ENCODE measurements at places on chromosomes 5 and 9. TPM values are rescaled to one million over a fixed set of nuclear protein-coding genes. Genes with fewer than 3 reads are reported as not detected.

The PAPPA gene
- total RNA-seq = 86.9 TPM

DNA sequence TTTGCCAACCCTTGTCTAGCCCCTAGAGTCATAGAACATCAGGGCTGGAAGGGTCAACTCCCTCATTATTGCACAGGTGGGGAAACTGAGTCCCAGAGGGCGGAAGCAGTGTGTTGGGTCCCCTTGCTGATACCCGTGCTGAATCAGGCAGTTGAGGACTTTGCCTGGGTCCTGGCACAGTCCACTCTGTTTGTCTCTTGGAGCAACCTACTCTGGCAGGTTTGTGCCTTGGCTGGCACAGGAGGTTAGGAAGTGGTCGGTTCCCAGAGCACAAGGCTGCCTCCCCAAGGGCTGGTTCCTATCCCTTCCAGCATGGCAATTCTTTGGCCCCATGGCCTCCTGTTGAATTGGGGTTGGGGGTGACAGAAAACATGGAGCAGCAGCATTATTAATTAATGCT, 94.5 kb upstream of the SHB start:
- no peak for DNase-seq

- DNase-seq = no peak
These were observed 229.4 kb downstream of the DMAC1 start for GRCh38 chr9:7570107-7570720.

GRCh38 chr5:108911055-108911454, 163.4 kb downstream of the FER start:
- DNase-seq = no peak

DNA sequence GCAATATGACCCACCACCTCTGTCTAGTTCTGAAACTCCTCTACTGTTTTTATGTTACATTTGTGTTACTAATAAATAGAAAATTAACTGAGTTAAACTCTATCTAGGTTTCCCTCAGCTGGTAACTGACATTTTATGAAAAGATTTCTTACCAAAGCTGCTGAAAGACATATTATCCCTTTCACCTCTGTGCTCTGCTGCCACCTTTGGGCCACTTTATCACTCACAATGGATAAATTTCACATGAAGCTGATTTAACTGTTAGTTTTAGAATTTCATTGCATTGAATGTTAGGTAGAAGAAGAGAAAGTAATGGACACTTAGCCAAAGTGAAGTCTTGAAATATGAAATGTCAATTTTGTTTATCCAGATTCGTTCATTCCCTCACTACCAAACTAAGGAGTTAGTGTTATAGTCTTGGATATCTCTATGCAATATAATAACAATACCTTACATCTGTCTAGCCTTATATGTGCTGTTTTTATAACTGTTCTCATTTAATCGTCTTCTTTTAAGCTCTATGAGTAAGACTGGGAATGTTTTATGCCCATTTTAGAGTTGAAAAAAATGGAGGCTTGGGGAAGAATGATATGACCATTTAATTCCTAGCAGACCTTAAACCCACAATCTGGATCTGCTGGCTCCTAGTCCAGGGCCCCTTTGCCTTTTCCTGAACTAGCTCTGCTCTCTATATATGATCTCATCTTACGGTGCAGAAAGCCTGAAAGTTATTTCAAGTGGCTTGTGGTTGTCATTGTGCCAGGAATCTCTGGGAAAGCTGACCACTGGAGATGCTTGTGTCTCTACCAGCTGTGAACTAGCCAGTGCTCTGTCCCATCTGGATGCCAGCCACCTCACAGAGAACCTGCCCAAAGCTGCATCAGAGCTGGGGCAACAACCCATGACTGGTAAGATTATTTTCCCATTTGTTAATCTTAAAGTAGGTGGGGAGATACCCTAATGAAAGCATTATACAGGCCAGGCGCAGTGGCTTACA, 97.1 kb downstream of the GOLPH3 start:
- DNase-seq = no peak

The PROB1 gene
- 1.2 TPM for total RNA-seq

The DMRT3 gene
- not detected for total RNA-seq

- no peak for DNase-seq
These were observed 114.8 kb downstream of the RGS3 start for GRCh38 chr9:113578279-113578865.

GRCh38 chr9:106639873-106640568, 222.9 kb upstream of the ZNF462 start:
- DNase-seq = no peak

DNA sequence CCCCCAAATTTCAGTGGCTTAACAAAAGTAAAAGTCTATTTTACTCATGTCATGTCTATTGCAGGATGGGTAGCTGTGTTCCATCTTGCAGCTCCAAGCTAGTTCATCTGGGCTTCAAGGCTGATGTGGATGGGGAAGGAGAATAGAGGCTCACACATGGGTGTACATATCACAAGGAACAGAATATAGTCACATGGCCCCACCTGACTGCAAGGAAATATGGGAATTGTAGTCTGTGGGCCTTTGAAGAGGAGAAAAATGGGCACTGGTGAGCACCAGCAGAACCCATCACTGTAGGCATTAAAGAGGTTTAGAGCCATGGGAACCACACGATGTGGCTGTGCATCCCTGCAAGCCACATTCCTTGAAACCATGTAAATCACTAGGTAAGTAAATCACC, 17.9 kb upstream of the TRIO start:
- DNase-seq = no peak

- no peak for DNase-seq
These were observed 54.9 kb downstream of the FGF1 start for GRCh38 chr5:142630927-142631539.

DNA sequence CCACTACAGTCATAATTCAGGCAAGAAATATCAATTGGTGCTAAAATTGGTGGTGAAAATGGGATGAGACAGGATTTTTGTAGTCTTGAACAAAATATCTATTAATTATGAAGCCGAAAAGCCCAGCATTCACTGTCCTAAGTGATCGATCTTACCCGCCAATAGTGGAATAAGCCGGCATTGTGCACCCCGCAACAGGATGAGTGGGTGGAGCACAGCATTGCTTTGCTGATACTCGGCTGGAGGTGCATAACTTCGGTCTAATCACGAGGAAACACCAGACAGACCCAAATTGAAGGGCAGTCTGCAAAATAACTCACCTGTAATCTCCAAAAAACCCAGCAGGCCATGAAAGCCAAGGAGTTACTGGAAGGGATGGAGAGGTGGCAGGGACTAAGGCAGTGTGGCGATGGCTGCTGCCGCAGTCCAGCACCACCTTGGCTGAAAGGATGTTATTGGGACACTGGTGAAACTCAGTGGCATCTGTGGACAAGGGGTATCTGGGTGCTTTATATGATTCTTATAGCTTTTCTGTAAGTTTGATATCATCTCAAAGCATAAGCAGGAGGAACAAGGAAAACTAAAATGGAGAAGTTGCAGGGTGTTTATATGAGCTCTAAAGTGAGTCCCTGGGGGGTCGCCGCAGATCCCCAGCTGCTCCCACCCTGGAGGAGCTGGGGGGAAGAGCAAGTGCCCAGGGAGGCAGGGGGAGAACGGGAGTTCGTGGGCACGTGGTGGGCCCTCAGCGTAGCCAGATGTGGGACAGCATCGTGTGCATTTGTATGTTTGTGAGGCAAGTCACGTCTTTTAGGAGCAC, 45.2 kb downstream of the AHRR start:
- peak; percentile 37 for DNase-seq

The TENT4A gene
- 16.5 TPM for total RNA-seq

DNA sequence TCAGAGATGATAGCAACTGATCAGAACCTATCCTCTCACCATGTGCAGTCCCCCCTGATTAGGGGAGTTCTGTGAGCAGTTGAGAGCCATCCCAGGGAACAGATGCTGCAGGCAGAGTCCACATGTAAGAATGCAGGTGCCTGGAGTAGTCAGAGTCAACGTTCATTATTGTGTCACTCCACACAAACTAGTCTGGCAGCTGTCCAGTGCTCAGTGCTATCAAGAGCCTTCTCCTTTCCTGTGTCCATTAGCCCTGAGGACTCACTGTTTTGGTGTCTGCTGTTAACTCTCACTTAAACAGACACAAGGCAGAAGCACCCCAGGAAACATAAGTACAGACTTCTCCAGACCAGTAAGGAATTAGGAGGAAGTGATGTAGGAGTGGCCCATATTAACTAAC, 2.5 kb downstream of the SH3TC2 start:
- peak; percentile 10 for DNase-seq

- DNase-seq = no peak
These were observed 215.1 kb downstream of the SEC61B start for GRCh38 chr9:99437145-99437544.

DNA sequence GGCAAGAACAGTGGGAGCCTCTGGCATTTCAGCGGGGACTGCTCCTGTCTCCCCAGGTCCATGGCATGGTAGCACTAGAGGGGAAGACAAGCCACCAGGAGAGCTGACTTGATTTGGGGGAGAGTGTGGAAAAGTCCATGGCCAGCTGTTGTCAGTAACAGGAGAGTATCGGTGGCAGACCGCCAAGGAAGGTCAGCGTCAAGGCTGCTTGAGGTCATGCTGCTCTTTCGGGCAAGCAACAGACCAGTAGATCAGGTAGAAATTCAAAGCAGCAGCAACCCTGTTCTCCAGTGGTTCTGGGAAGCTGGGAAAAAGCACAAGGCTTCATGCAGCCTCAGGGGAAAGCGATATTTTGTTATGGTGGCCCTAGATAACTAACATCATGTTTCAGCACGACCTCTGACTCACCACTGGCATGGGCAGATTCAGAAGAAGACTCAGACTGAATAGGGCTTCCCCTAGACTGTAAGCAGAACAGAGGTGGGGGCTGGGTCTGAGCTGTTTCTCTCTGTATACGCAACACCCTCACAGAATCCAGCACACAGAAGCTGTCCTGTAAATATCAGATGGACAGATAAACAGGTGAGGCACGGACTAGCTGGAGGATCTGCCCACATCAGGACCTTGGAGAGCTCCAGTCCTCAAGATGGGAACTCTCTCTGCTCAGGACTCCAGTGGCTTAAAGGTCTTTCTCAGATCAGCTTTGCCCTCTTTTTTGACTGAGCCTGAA, 35.2 kb upstream of the PLEKHG4B start:
- peak; percentile 83 for DNase-seq

The LECT2 gene
- total RNA-seq = not detected

- DNase-seq = no peak
These were observed 351.7 kb downstream of the ARRDC3 start for GRCh38 chr5:91031402-91031752.

DNA sequence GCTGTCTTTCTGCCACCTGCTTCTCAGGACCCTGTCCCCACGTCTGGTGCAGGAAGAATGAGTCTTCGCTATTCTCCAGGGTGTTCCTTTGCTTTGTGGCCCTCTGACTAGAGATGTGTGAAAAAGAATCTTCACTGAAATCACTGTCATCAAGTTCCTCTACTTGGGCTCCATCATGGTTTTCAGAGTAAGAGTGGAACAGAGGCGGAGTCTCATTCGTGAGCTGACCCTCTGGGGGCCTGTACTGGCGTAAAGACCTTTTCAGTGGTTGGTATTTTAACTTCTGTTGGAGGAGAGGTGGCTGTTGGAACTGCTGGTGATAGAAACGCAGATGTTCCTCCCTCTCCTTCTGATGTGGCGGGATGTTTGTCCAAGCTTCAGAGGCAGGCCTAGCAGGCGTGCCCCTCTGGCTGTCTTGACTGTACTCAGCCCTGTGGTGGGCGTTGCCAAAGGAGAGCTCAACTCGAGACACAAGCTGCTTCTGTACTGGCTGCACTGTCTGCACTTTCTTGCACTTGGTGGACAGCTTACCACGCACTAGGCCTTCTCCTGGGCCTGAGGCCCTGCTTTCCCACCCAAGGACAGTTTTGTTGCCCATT, 72.0 kb downstream of the KIF24 start:
- DNase-seq = peak; percentile 6

DNA sequence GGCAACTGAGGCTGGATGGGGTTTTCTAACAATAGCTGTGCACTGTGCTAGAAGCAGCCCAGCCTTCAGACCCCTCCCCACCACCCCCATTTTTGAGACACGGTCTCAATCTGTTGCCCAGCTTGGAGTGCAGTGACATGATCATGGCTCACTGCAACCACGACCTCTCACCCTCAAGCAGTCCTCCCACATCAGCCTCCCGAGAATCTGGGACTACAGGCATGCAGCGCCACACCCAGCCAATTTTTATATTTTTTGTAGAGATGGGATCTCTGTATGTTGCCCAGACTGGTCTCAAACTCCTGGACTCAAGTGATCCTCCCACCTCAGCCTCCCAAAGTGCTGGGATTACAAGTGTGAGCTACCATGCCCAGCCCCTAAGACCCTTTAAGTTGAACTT, 182.5 kb downstream of the DRD1 start:
- no peak for DNase-seq

DNA sequence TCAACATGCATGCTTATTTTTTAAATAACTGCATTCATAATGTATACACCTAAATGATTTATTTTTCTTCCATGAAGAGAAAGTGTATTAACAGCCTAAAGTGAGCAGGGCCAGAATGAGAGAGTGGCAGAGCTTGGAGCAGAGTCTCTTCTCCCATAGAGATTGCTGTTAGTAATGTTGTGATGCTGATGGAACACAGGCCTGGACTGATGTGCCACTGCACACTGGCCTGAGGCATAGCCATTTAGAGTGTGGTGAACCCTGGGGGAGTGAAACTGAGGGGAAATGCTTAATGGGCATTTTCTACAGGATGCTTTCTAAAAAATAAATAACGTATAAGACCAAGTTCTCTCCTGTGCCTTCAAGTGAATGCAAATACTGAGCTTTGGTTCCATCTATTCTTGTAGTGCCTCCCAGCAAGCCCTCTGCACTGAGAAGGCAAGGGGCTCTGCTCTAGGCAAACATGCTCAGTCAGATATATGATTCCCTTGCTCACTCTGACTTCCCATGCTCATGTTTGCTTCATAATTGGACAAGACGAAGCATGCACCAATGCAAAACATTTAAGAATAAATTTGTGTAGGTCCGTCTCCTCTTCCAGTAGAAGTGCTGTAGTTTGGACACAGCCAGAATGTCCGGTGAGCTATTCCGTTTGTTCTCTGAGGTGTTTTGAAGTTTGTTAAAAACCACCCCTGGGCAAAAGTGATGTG, 185.7 kb downstream of the PBX3 start:
- DNase-seq = no peak

DNA sequence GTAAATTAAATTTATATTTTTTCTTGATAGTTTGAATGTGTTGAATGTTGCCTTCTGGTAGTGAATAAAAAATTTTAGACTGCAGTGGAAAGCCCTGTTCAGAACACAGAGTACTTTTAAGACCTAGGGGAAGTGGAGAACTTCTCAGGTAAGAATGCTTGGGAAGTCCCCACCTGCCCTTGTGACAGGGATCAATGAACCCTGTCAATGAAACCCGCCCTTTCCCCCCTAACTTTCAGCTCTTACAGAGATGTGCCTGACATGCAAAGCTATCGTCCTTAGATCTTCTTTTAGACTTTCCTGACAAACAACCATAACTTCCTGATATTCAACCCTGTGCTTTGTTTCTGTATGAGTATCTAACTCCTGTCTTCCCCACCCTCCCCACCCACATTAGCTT, 562.7 kb downstream of the TLE4 start:
- DNase-seq = peak; percentile 17

GRCh38 chr9:113953531-113953930, 77.4 kb downstream of the ZNF618 start:
- no peak for DNase-seq
